ENCODE measurements at places on chromosomes 6 and 20.

GRCh38 chr6:15020119-15020770, 225.6 kb upstream of the JARID2 start:
- DNase-seq, result no peak

GRCh38 chr6:109238396-109238795, 143.1 kb downstream of the CEP57L1 start:
- peak; percentile 13 for DNase-seq

GRCh38 chr6:41784581-41785171, 2.8 kb upstream of the TOMM6 start:
- DNase-seq, result no peak

- DNase-seq, result no peak
Measured at GRCh38 chr20:43846516-43846905, 68.1 kb upstream of the TOX2 start.

GRCh38 chr6:82275686-82276085, 28.1 kb upstream of the IBTK start:
- no peak for DNase-seq

GRCh38 chr6:133418108-133418507, 177.0 kb downstream of the EYA4 start:
- DNase-seq, result no peak

- DNase-seq, result no peak
Measured at GRCh38 chr6:165875946-165876345, 212.9 kb upstream of the PDE10A start.

DNA sequence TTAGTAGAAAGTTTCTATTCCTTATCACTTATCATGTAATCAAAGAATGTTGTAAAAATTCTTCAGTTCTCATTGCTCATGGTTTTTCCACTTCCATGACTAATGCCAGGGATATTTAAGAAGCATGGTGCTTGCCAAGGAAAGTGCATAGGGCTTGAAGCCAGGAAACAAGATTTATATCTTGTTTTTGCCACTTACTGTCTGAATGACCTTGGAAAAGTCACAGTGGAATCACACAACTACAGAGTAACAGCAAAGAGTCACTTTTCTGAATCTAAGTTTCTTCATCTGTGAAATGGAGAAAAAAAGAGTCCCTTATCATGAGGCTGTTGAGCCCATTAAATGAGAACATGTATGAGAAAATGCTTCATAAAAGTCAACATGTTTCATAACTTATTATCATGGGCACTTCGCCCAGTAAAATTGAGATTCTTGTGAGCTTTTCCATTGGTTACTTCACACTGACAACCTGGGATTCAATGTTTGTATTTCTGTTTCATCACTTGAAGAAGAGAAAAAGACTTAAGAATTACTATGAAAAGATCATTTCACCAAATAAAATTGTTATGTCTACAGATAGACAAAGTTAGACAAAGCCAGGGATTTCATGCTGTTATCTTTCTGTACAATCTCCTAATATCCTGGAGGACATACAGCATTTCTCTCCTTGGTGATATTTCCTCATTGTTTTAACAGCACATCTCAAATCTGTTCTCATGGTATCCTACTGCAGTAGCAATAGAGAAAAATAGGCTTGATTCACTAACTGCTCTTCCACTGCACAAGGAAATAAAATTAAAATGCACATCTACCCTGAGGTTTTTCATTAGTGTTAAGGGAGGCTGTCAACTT, 7.6 kb upstream of the BMP5 start:
- peak; percentile 59 for DNase-seq

- DNase-seq, result no peak
Measured at GRCh38 chr6:115969207-115969929, 91.3 kb downstream of the FRK start.

DNA sequence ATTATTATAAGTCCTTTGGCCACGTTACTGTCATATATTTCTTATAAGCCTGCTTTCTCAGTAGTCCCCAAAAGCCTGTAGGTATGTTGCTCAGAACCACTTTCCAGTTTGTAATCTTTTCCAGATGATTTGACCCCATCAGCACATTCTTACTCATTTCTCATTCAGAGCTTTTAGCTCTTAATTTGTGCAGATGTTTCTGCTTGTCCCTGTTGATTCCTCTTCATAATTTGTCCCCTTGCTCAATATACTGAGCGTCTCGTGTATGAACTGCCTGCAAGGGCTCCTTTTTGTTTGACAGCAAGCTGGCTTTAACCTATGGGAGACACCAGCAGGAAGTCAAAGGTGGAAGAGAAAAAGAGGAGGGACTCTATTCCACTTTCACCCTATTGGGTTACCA, 733.8 kb upstream of the GJE1 start:
- no peak for DNase-seq

GRCh38 chr6:4635666-4636065, 140.5 kb upstream of the CDYL start:
- DNase-seq, result no peak

DNA sequence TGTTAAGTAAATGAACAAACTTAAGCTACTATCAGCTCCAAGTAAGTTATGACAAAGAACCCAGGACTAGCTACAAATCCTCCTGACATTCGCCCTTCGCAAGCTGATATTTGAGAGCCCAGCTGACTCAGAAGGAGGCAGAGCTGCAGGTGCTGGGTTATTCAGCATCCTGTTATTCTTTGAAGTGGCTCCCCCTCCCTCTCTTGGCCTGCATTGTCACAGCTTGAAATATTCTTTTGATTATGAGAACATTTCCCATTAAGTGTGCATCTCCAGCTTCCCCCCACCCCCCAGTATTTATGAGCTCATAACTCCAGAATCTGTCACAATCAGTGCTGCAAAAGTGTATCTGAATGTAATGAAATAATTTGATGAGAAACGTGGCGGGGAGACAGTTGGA, 78.8 kb upstream of the RALY start:
- DNase-seq, result peak; percentile 76

GRCh38 chr6:38846844-38847243, 131.7 kb downstream of the DNAH8 start:
- DNase-seq, result peak; percentile 36

DNA sequence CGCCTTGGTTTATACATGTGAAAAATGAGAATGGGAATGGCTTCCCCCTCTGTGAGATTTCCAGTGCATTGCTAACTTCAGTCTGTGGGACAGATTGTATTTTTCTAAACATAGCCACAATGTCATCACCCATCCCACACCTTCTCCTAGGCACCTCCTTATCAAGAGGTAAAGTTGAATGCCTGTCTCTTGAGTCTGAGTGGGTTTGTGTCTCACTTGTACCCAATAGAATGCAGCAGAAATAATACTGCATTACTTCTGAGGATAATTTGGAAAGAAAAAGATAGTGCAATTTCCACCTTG, 27.9 kb downstream of the RIN2 start:
- DNase-seq, result no peak

DNA sequence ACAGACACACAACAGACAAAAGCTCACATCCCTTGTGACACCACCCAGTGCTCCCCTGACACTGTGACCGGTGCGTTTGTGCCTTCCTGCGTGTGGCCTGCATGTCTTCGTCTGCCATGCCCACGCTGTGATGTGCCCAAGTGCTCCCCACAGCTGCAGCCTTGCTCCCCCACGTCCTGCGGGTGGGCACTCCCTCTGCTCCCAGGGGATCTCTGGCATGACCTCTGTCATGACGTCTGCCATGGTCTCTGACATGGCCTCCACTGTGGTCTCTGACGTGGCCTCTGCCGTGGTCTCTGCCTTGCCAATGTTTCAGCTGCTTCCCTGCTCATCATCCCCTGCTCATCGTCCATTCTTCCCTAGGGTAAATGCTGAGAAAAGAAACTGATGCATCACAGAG, 200.9 kb downstream of the DLL1 start:
- DNase-seq, result no peak

DNA sequence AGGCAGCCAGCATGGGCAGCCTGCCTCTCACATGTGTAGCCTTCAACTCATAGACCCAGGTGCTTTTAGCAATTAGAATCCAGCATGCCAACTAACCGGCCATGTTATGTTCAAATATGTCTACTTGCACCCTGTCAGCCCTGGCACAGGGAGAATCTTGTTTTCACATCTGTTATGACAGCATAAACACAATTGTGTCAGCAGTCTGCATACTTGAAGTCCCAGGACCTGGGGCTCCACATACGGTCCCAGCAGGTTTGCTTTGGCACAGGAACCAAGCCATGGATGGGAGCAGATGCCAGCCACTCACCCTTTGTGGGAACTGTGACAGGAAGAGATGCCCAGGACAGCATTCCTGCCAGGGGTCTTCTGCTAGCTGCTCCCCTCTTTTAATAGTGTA, 67.2 kb upstream of the SYNDIG1 start:
- no peak for DNase-seq

- no peak for DNase-seq
Measured at GRCh38 chr20:4809707-4810106, 88.0 kb downstream of the PRND start.

All from RWPE1 (cell line).